ENCODE measurements at places on chromosomes 12 and 14.

DNA sequence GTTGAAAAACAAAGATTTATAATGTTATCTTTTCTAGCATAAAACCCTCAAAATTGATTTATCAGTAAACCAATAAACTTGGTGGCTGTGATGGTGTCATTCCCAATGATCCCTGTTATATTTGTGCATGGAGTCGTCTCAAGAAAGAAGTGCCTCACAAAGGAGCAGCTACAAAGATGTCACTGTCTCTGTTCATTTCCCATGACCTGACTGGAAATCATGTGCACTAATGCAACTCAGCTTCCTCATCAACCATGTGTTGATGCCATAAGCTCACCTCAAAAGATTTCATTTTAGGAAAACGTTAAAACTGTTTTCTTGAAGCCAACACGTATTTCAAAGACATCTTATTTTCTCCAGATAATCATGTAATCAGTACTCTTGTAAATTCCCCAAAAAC is 28.8 kb downstream of the CLEC1A start:
- no peak for DNase-seq

DNA sequence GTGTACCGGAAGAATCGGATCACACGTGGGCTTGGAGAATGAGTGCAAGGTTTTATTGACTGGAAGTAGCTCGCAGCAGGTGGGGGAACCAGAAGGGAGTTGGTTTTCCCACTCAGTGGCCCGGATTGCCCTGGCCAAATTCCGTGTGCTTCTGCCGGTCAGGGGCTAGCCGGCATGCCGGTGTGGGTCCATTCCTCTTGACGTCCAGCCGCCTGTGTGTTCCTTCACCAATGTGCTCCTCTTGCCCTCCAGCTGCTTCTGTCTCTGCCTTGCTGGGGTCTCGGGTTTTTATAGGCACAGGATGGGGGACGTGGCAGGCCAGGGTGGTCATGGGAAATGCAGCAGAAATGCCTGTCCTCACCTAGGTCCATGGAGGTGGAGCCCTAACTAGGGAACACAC is 11.0 kb downstream of the MYRFL start:
- no peak for DNase-seq

DNA sequence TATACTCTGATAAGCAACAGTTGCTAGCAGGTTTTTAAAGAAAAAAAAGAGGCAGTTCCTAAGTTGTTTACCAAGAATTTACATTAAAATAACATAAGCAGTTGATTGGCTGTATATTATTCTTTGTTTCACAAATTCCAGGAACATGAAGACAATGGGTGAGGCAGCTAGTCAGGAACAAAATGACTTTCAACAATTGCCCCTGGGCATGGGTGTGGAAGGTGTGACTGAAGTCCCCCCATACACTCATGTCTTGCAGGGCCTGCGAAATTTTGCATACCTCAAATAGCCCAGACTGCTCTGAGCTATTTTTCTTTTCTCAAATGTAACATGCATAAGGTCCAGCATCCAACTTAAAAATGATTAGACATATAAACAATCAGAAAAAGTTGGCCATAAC is 267.2 kb upstream of the DIO3 start:
- DNase-seq = no peak

GRCh38 chr12:50934981-50935807 is 17.1 kb upstream of the HIGD1C start:
- DNase-seq = no peak

Measured in A172 (cell line).